ENCODE measurements at places on chromosomes 6 and 20. TPM values are rescaled to one million over a fixed set of nuclear protein-coding genes. Genes with fewer than 3 reads are reported as not detected.
A peak's percentile ranks its signal among the peaks of the same experiment; 100 is the strongest.

GRCh38 chr6:89494131-89494793, 61.3 kb downstream of the ANKRD6 start:
- peaks cover 10% of the 10 kb centered on the region for H3K27me3 ChIP-seq
- no peaks in the 10 kb centered on the region for H3K36me3 ChIP-seq
- no peak overlapping the region for H3K27ac ChIP-seq

NKX2-4 gene
- not detected for total RNA-seq

DNA sequence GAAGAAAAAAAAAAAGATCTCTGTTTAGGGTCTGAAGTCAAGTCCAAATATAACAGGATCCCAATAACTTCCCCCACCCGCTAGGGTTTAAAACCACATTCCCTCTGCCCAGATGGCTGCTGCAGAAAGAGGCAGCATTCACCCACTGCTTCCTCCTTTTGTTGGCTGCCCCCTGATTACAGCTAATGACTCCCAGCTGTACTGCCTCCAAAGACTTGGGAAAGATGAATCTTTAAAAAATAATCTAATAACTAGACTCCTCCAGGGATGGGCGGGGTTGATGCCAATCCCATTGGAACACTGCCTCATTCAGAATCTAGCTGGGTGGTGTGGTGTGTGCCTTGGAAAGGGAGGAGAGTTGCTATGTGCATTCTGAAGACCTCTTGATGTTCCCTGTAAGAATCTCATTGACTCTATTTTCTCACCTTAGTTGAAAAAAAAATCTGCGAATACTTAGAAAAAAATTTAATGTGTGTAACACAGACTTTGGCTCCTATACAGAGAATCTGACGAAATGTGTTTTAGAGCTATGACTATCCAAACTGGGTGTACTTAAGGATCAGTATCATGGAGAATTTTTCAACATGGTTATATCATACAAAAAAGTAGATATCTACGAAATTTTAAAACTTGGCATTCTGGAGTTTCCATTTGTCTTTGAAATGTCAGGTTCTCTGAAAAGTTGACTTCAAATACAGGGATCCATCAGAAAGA, 174.0 kb downstream of the RNF144B start:
- H3K27ac ChIP-seq, result no peak overlapping the region
- no peak for DNase-seq
- no peak overlapping the region for H3K4me3 ChIP-seq
- H3K4me1 ChIP-seq, result no peaks in the 10 kb centered on the region

- H3K4me3 ChIP-seq, result no peak overlapping the region
Observed at GRCh38 chr20:11168026-11168425, 494.2 kb upstream of the JAG1 start.

DNA sequence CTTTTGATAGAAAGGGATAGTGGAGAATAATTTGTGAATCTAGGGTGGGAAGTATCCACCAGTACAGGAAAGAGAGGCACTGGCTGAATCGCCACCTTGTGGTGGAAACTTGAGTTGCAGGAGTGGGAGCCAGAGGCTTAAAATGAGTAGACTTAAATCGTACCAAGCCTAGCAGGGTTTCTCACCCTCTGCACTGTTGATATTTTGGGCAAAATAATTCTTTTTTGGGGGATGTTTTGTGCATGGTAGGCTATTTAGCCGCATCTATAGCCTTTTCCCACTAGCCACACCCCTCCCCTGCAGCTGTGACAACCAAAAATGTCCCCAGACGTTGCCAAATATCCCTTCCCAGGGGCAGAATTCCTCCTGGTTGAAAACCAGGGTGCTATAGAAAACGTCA, 119.1 kb downstream of the DHX35 start:
- H3K36me3 ChIP-seq, result no peaks in the 10 kb centered on the region
- H3K27ac ChIP-seq, result no peak overlapping the region
- H3K27me3 ChIP-seq, result peaks cover 16% of the 10 kb centered on the region
- peak; percentile 64 for DNase-seq
- no peak overlapping the region for H3K4me3 ChIP-seq

- peaks cover 18% of the 10 kb centered on the region for H3K27me3 ChIP-seq
- H3K4me3 ChIP-seq, result no peak overlapping the region
- peaks cover 42% of the 10 kb centered on the region for H3K4me1 ChIP-seq
- no peak overlapping the region for H3K27ac ChIP-seq
Observed at GRCh38 chr6:29908341-29908662, 34.0 kb upstream of the HLA-A start.

CCN6 gene
- 0.17 TPM for total RNA-seq

PXT1 gene
- 0.29 TPM for total RNA-seq

DNA sequence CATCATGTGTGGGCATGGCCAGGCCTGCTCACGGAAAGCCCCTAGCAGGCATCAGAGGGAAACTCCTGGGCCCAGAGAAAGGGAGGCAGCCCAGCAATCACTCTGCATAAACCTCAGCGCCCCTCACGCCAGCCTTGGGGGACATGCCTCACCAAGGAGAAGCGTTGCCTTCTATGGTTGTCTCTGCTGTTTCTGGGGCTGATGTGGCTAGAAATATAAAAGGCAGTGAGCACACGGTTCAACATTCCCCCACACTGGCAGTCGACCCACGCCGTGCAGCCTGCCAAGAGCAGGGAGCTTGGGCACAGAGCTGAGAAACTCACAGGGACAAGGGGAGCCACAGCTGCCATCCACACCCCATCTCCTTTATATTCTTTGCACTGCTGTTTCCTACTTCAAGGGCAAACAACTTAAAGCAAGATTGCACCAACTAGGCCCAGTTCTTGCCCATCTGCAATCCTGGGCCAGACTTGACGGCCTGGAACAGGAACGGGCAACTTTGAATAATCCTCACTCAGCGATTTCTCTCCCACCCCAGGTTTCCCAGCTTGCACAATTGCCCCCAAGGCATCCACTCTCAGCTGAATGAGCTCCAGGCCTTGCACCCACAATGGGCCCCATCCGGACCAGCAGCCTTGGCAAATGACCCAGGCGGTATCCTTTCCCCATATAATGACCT, 35.5 kb upstream of the FOXC1 start:
- no peak for DNase-seq
- no peak overlapping the region for H3K27ac ChIP-seq
- H3K4me3 ChIP-seq, result no peak overlapping the region
- H3K4me1 ChIP-seq, result no peaks in the 10 kb centered on the region
- no peaks in the 10 kb centered on the region for H3K36me3 ChIP-seq

DNA sequence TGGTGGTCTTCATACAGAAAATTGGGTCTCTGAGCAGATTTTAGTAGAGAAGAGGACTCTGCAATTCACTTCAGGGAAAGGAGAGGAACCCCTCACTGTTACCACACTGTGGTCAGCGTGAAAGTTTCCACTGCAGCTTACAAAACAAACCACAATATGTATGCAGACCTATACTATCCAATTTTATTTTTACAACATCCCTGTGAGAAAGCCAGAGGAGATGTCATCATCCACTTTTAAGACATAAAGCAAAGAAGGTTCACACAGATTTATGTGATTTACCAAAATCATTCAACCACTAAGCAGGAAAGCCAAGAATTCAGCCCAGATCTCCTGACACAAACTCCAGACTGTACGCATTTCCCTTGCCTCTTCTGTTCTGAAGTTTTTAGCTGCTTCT, 442.4 kb downstream of the FRK start:
- no peak overlapping the region for H3K4me3 ChIP-seq
- H3K27me3 ChIP-seq, result no peaks in the 10 kb centered on the region
- H3K27ac ChIP-seq, result no peak overlapping the region
- H3K4me1 ChIP-seq, result no peaks in the 10 kb centered on the region
- no peak for DNase-seq

HRH3 gene
- not detected for total RNA-seq

BPI gene
- not detected for total RNA-seq

DNA sequence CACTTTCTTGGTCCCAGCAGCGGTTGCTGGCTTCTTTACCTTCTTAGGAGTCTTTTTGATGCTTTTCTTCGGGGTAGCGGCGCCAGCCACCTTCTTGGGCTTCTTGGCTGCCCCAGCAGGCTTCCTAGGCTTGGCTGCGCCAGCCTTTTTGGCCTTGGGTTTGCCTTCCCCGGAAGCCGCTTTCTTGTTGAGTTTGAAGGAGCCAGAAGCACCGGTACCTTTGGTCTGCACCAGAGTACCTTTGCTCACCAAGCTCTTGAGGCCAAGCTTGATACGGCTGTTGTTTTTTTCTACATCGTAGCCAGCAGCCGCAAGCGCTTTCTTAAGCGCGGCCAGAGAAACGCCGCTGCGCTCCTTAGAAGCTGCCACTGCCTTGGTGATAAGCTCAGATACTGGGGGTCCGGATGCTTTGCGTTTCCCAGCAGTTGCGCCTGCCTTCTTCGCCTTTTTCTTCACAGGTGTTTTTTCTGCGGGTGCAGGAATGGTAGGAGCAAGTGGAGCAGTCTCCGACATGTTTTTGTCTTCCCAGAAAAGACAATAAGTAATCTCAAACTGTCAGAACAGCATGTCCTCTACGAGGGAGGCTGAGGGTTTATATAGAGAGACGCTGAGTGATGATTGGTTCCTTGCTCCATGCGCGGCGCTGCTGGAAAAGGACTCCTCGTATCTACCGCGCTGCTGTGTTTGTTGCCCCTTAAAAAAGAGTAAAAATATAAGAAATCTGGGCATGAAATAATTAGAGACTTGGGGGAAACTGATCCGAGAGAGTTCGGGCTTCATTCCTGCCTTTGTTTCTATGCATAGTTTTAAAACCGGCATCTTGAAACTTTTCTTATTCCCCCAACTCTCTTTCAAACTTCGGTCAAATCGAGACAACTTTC, 130.3 kb upstream of the BTN3A2 start:
- DNase-seq, result peak; percentile 79
- no peaks in the 10 kb centered on the region for H3K27me3 ChIP-seq
- H3K4me1 ChIP-seq, result peaks cover 52% of the 10 kb centered on the region
- H3K27ac ChIP-seq, result peak overlapping the region; percentile 100

GRCh38 chr6:14713008-14713960, 532.6 kb upstream of the JARID2 start:
- H3K27ac ChIP-seq, result peak overlapping the region; percentile 24
- H3K4me3 ChIP-seq, result no peak overlapping the region
- H3K36me3 ChIP-seq, result peaks cover 3% of the 10 kb centered on the region
- H3K4me1 ChIP-seq, result peaks cover 32% of the 10 kb centered on the region
- H3K27me3 ChIP-seq, result peaks cover 2% of the 10 kb centered on the region

C20orf173 gene
- total RNA-seq, result not detected

DNA sequence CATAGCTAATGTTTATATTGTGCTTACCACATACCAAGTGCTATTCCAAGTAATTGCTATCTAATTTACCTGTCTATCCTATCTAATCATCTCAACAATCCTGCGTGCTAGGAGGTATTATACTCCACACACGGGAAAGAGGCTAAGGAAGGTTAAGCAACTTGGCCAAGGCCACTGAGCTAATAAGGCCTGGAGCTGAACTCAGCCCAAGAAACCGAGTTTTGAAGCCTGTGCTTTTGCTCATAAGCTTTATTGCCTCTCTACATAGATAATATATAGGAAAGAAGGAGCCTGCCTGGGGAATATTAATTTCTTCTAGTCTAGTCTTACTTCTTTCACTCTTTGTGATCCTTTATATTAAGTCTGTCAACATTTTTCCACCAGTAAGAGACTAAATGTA, 67.8 kb upstream of the ADGRF4 start:
- peaks cover 8% of the 10 kb centered on the region for H3K27me3 ChIP-seq
- no peaks in the 10 kb centered on the region for H3K36me3 ChIP-seq
- H3K27ac ChIP-seq, result no peak overlapping the region
- H3K4me1 ChIP-seq, result peaks cover 8% of the 10 kb centered on the region

SPATS1 gene
- total RNA-seq, result not detected

DNA sequence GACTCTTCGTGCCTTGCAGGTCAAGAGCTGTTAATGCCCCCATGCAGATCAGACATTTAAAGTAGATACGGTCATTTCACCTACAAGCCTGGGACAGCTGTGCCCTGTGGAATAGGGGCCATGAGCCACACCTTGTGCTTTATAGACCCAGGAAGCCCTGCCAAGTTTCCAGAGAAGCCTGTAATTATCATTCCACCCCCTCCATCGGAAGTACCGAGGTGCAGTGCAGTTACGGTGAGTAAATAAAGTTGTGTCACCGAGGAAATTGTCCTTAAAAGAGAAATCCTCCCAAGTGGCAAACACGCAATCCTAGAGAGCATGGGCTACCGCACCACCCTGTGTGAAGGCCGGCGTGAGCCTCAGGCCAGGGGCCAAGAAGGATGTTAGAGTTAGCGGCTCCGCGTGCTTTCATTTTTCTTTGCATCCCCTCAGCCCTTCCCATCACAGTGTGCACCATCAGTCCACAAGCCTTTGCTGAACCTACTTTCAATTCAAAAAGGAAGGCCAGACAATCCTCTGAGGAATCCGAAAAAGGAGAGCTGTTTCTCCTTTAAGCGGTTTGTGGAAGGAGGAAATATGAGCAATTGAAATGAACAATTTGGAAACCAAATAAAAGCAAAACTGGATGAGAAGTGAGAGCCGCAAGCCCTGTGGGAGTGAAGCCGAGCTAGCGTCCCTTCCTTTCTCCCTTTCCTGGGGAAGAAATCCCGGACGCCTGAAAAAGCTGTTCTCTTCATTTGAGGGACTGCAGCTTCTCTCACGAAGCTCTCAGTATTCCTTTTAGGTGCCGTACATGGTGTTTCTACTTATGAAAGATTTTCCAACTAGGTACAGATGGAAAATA, 183.3 kb upstream of the PDE10A start:
- H3K27ac ChIP-seq, result no peak overlapping the region
- H3K4me3 ChIP-seq, result no peak overlapping the region
- H3K4me1 ChIP-seq, result peaks cover 12% of the 10 kb centered on the region
- H3K36me3 ChIP-seq, result no peaks in the 10 kb centered on the region
- peaks cover 45% of the 10 kb centered on the region for H3K27me3 ChIP-seq

DNA sequence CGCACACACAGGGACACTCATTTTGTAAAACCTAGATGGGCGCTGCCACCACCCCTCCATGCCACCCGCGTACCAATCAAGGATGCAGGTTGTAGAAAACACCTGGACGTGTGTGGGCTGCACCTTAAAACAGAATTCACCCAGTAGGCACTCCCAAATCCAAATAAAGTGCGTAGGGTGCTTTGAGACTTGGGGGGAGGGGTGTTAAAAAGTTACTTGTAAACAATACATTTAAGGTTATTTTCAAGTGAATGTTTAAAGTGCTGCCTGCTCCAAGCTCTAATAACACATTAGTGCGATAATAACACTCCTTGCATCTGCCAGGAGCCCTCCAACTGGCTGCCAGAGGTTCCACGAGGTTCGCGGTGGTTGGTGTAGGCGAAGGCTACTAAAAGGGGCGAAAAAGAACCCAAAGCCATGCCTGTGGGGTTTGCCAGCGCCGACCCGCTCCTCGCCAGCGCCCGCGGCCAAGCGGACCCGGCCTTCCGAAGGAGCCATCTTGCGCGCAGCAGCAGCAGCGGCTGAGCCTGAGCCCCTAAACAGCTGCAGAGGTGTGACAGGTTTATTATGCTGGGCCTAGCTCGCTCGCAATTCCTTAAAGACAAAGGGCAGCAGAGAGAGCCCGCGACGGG, 11.5 kb downstream of the FOXC1 start:
- H3K4me3 ChIP-seq, result no peak overlapping the region
- peaks cover 9% of the 10 kb centered on the region for H3K4me1 ChIP-seq
- no peak for DNase-seq
- H3K27ac ChIP-seq, result no peak overlapping the region
